Thymus (tissue), 14 donors: ENCODE measurements at places on chromosomes 12 and 14. TPM values are rescaled to one million over a fixed set of nuclear protein-coding genes. Genes with fewer than 3 reads are reported as not detected.
A peak's percentile ranks its signal among the peaks of the same experiment; 100 is the strongest.

DNA sequence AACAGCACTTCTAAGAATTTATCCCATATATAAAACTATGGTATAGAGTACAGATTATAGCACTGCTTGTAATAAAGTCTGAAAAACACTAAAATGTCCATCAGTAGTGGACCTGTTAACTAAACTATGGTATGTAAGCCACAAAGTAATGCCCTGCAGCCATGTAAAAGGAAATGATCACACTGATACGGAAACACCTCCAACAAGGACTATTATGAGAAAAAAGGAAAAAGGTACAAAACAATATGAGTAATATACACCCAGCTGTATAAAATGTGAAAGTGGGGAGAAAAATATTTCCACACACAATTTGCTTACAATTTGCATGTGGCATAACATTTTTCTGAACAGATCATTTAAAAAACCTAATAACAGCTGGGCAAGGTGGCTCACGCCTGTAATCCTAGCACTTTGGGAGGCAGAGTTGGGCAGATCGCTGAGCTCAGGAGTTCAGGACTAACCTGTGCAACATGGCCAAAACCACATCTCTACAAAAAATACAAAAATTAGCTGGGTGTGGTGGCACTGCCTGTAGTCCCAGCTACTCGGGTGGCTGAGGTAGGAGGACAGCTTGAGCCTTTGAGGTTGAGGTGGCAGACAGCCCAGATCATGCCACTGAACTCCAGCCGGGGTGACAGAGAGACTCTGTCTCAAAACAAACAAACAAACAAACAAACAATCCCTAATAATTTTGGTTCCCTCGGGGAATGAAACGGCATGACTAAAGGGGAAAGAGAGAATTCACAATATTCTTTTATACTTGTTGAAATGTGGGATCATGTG lies 250.5 kb downstream of the MED13L start:
- no peak overlapping the region for H3K27ac ChIP-seq
- H3K4me1 ChIP-seq = peaks cover 3% of the 10 kb centered on the region
- no peak for DNase-seq

GRCh38 chr12:106344131-106344530 lies 13.4 kb upstream of the POLR3B start:
- no peaks in the 10 kb centered on the region for H3K4me1 ChIP-seq
- DNase-seq = no peak
- peaks cover 22% of the 10 kb centered on the region for H3K36me3 ChIP-seq
- H3K27me3 ChIP-seq = no peaks in the 10 kb centered on the region
- H3K27ac ChIP-seq = no peak overlapping the region

DNA sequence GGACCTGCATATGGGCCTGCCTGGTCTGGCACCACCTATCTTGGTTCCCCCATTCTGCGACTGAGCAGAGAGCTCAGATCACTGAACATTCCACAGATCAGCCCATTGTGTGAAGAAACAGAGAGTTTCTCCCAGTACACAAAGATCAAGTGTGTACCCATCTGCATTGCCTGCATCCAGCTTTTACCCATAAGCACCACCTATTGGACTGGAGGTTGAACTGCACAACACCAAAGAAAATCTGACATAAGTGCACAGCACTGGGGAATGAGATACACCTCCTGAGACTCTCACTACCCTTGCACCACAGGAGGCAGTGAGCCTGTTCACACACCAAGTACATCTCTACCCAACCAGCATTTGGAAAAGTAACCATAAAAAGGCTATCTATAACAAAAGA lies 362.6 kb upstream of the CLEC14A start:
- no peak overlapping the region for H3K4me3 ChIP-seq
- no peaks in the 10 kb centered on the region for H3K4me1 ChIP-seq
- no peak overlapping the region for H3K27ac ChIP-seq
- DNase-seq = no peak
- H3K36me3 ChIP-seq = no peaks in the 10 kb centered on the region

NR1H4 gene
- total RNA-seq = 0.05 TPM

DNA sequence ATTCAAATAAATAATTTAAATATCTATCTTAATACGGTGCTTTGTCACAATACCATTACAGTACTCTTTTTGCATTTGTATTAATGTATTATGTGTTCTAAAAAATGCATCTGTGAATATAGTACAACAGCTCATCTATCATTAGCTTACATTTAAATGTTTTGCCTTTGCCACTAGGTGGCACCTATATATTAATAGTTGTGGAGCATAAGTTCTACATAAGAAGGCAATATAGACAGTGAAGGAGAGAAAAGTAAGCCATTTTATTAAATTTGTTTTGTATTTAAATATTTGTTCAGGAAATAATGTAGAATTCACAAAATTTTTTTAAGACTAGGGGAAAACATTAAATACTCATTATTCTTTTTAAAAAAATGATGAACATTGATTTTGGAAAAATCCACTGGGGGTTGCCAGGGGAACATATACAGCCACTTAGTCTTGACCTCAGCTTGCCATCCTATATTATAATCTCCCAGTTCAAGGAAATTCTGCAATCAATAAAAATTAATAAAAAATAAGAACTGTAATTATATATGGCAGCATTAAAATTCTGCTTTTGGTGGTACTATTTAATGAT lies 9.8 kb downstream of the CCER1 start:
- H3K27ac ChIP-seq = no peak overlapping the region
- H3K27me3 ChIP-seq = no peaks in the 10 kb centered on the region
- no peak overlapping the region for H3K4me3 ChIP-seq
- peak; percentile 17 for DNase-seq
- H3K36me3 ChIP-seq = no peaks in the 10 kb centered on the region

CLEC4A gene
- 11.0 TPM for total RNA-seq

LYZ gene
- total RNA-seq = 311 TPM

- no peaks in the 10 kb centered on the region for H3K4me1 ChIP-seq
- H3K4me3 ChIP-seq = no peak overlapping the region
- H3K27ac ChIP-seq = peak overlapping the region; percentile 50
- DNase-seq = no peak
Observed at GRCh38 chr14:102848830-102849525, 71.7 kb downstream of the TRAF3 start.

DNA sequence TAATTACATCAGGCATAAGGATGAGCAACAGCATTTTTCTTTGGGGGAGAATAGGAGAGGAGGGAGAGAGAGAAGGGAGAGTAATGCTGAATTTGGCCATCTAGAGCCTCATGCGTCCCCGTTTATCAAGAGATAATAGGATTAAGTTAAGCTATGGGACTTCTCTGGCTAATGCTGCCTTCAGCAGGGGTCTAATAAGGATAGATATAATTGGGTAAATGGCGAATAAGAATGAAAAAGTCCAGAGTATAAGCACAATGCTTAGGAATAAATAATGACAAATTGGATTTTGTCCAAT lies 470.0 kb downstream of the EGLN3 start:
- DNase-seq = no peak
- H3K4me1 ChIP-seq = no peaks in the 10 kb centered on the region
- H3K4me3 ChIP-seq = no peak overlapping the region
- H3K36me3 ChIP-seq = no peaks in the 10 kb centered on the region
- no peaks in the 10 kb centered on the region for H3K27me3 ChIP-seq

KRT82 gene
- total RNA-seq = 0.05 TPM

DCN gene
- 137 TPM for total RNA-seq

RND1 gene
- 1.1 TPM for total RNA-seq

- no peak overlapping the region for H3K4me3 ChIP-seq
- no peak overlapping the region for H3K27ac ChIP-seq
- H3K36me3 ChIP-seq = no peaks in the 10 kb centered on the region
- H3K4me1 ChIP-seq = no peaks in the 10 kb centered on the region
- DNase-seq = no peak
Observed at GRCh38 chr12:70657616-70658286, 20.5 kb upstream of the PTPRB start.

CCER1 gene
- total RNA-seq = not detected

TAS2R19 gene
- 2.0 TPM for total RNA-seq

DNA sequence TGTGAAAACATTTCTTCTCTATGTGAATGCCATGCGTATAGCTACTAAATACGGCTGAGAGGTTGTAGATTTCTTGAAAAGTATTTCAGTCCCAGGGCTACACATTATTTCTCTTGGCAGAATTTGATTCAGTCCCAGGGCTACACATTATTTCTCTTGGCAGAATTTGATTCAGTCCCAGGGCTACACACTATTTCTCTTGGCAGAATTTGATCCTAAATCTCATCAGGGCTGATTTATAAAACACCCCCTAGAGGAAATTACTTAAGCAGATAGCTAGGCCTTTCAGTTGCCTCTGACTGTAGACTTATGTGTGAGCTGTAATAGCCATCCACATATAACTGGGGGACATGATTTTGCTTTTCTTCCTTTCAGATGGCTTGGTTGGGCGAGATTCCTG lies 50.4 kb downstream of the AK7 start:
- H3K4me1 ChIP-seq = no peaks in the 10 kb centered on the region
- H3K4me3 ChIP-seq = no peak overlapping the region
- H3K36me3 ChIP-seq = no peaks in the 10 kb centered on the region
- DNase-seq = no peak

LRTM2 gene
- 0.05 TPM for total RNA-seq
